AG20443 (cell line): ENCODE measurements at places on chromosomes 3 and 15.
A peak's percentile ranks its signal among the peaks of the same experiment; 100 is the strongest.

DNA sequence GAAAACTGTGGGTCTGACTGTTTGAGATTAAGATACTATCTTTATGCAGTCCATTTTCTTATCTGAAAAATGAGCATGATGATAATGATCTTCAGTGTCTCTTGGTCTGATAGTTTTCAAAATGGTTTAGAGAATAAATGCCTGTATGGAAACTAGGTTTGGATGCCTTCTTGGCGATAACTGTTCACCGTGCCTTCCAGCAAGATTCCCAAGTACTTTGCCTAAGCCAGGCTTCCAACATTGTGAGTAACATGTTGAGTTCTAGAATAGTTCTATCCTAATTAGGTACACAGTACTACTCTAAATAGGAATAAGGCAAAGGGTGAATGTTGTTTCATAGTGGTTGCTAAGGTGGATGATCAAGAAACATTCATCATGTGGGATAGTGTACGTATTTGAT is 940.2 kb downstream of the MCTP2 start:
- DNase-seq: no peak

GRCh38 chr3:107543666-107544065 is 20.9 kb downstream of the BBX start:
- DNase-seq: no peak

GRCh38 chr15:90581771-90582352 is 52.1 kb downstream of the CRTC3 start:
- DNase-seq: no peak

- no peak for DNase-seq
Measured at GRCh38 chr3:52210550-52211046, 12.6 kb downstream of the ALAS1 start.

GRCh38 chr3:130516645-130517512 is at the start of gene COL6A6:
COL6A6 (plus strand) TSS chr3:130517177; CDS start chr3:130560365, 43,188 bp downstream.
- DNase-seq: peak; percentile 47

DNA sequence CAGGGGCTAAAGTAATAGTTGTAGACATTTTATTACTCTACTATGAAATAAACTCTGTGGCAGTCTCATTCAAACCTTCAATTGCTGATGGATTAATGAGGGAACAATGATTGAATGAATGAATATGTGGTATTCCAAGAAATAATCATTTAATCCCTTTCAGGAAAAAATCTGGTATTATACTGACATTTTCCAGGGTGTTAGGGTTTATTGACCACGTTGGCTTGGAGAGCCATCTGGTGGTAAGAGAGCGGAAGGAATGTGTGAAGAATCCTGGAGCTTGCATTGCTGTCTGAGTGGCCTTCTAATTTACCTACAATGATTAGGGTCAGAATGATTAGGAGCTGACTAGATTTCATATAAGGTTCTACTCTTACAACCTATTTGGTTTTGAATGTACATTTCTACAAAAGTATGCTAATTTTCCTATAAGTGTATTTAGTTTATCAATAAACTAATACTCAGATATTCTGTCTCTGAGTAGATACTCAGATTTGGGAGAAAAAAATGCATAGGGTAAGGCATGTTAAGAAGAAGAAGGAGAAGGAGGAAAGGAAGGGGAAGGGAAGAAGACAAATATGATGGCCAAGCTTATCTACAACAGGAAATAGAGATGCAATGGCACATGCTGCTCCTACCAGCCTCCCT is 249.9 kb downstream of the ROBO1 start:
- peak; percentile 35 for DNase-seq

DNA sequence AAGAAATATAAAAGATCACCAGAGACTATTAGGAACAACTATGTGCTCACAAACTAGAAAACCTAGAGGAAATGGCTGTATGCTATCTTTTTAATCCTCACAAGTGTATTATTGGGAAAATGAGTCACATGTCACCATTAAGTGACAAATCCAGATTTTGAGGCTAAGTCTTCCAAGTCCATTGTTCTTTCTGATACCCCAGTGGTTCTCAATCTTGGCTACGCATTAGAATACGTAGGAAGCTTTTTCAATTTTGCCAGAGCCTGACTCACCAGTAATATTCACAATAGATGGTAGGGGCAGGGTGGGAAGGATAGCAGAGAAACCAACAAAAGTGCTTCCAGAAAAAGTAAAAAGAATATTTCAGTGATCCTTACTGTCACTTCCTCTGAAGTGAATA is 117.0 kb downstream of the FILIP1L start:
- no peak for DNase-seq

- DNase-seq: no peak
Measured at GRCh38 chr15:57920911-57921310, 144.6 kb downstream of the ALDH1A2 start.

DNA sequence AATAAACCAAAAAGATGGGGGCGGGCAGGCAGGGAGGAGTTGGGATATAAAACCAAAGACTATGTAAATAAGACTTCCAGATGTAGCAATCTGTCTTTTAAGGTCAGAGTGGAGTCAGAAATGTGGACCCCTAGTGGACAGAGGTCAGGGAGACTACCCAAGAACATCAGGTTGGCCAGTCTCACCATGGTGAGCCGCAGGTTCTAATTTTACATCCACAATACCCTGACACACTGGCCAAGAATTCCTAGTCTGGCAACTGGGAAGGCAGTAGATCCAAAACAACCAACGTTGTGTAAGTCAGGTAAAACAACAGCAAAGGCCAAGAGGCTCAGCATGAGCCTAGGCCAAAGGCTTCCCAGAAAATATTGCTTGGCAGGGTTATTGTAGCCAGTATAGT is 203.4 kb downstream of the FOXP1 start:
- DNase-seq: no peak

DNA sequence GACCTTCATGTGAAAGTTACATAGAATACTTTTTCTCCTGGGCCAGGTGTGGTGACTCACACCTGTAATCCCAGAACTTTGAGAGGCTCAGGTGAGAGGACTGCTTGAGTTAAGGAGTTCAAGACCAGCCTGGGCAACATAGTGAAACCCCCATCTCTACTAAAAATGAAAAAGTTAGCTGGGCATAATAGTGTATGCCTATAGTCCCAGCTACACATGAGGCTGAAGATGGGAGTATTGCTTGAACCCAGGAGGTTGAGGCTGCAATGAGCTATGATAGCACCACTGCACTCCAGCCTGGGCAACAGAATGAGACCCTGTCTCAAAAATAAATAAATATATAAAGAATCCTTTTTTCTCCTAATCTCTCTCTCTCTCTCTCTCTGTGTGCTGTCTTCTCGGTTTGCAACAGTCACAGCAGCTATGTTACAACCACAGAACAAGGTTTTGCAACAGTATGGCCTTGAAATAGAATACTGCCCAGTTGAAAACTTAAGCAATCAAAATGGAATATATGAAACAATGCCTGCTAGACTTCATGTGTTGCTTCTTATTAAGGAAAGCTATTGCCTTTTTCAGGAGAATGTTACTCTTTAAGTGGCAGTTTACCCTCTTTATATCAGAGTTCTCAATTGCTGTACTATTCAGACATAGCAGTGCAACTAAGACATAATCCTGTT is 12.3 kb upstream of the DENND4A start:
- DNase-seq: peak; percentile 18

GRCh38 chr3:116877968-116878367 is 168.4 kb downstream of the TUSC7 start:
- no peak for DNase-seq

DNA sequence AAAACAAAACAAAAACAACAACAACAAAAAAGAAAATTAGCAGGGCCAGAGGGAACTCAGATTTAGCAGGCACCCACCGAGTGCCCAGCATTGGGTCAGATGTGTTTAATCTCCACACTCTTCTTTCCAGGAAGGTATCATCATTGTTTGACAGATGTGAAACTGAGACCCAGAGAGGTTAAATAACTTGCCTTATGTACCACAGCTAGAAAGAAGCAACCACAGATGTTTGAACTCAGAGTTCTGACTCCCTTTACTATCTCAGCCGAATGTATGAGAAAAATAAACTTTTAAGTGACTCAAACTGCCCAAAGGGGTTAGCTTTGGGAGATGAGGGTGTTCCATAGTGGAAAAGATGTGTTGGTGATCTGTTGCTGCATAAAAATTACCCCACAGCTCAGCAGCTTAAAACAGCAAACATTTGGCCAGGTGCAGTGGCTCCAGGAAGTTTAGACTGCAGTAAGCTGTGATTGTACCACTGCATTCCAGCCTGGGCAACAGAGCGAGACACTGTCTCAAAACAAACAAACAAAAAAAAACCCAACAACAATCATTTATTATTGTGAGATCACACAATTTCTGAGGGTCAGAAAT is 4.5 kb upstream of the RPP25 start:
- no peak for DNase-seq

DNA sequence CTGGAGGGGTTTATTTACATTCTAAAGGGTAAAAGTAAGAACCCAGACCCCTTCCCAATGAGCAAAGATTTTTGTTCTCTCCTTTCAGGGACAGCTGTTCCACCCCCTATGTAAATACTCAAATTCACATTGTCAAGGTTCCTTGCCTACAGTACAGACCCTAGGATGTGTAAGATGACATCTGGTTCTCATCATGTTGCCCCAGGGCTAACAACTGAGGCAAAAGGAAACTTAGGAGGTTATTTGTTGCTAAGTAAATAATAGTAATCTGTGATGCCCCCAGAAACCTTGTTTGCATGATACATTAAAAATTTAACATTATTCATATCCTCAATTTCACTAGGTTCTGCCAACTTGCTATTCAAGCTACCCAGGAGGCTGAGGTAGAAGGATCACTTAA is 135.0 kb upstream of the CCNL1 start:
- DNase-seq: no peak

GRCh38 chr3:46533091-46533490 is 33.0 kb downstream of the LRRC2 start:
- no peak for DNase-seq

- DNase-seq: peak; percentile 77
Measured at GRCh38 chr15:48541341-48542278, 103.9 kb downstream of the FBN1 start.

DNA sequence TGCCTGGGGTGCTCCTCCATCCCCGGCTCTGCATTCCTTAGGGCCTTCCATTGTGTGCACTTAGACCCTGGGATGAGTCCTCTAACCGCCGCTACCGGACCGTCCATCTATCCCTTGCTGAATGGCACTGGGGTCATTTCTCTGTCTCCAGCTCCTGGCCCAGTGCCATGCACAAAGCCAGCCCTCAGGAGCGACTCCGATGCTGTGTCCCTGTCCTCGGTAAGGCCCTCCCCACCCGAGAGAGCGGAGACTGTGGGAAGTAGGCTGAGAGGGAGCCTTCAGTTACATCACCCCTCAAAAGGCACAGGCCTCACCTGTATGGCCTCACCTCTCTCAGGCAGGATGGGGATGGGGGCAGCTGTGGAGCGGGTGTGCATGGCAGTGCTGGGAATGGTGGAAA is 33.8 kb downstream of the MUC4 start:
- no peak for DNase-seq

DNA sequence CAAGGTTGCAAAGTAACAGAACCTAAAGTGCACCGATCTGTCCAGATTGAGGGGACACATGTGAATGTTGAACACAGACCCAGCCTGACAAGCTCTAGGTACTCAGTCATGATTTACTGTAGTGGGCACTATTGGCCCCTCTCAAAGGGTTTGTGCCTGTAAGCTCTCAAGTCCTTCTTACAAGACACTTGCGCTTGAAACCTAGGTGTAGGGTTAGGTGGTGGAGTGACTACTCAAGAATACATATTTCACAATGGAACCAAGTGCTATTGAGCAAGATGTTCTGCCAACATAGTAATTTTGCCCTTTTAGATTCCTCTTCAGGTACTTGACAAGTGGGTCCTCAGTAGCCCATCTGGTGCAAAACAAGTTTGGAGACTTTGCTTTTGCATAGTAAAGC is 169.9 kb downstream of the AKAP13 start:
- DNase-seq: no peak

DNA sequence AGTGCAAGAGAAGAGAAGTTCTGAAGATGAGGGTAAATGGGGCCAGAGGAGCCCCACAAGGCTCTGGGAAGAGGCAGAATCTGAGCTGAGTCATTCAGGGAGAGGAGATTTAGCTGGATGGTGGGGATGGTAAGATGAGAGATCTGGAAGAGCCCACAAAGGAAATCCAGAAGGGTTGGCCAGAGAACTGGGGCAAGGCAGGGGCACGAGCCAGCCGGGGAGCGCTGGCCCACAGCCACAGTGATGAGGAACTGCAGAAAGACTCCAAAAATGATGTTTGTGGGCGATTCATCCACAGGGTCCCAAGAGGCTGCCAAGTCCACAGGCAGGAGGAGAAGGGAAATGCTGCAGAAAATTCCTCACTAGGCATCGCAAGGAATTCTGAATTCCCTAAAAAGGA is 75.9 kb upstream of the ATP2B2 start:
- peak; percentile 49 for DNase-seq

DNA sequence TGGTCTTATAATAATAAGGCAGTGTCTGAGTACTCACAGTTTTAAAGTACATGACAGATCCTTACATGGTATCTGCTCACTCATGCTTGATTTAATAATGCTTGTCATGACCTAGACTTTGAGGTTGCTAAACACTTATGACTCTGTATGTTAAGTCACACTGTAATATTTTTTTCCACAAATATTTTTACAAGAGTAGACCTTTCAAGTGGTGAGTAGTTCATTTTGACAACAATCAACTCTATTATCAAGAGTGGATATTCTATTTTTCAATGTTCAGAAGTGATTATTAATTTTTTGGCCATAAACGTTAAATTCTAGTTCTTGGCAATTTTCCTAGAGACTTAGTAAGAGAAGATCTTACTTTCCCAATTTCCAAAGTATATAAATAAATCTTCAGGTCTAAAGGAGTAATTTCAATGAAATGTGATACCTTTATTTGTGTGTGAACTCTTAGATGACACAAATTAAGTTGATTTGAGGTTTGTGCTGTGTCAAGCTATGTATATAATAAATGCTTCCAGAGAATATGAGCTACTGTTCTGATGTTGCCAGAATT is 104.5 kb downstream of the NLGN1 start:
- no peak for DNase-seq

DNA sequence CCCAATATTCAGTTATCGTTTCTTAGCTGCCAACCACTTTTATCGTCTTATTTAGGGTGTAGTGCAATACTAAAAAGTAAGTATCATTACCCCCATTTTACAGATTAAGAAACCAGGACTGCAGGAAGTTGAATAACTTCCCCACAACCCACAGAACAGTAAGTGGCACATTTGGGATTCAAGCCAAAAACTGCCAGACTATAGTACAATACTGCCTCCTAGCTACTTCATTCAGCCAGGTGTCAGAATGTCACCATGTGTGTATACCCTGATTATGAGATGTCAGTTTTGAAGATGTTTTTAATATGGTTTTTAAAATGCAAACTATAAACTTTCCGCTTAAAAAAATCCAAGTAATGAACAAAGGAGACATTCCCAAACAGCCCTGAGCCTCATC is 74.2 kb upstream of the PROK2 start:
- DNase-seq: no peak

DNA sequence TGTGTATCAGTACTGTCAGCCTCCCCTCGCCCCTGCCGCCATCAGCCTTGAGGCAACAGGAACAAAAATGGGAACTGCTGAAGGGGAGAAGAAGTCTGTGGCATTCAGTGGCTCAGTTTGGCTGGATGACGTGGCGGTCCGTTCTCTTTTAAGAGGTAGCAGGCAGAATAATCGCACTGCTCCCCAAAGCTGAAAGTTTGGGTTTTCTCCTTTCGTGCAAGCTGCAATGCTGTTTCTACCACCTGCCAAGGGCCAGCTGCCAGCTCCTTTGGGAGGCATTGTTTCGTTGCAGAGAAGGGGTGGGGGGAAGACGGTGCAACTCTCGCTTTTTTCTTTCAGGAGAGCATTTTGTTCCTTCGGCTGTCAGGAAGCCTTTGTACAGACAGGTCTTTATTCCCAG is 369.6 kb upstream of the RORA start:
- DNase-seq: no peak

- DNase-seq: no peak
Measured at GRCh38 chr15:82646250-82647044, 716 bp downstream of the CPEB1 start.
